SW 1271 (cell line): ENCODE measurements at places on chromosomes 13 and 19.

- no peak for DNase-seq
Measured at GRCh38 chr13:19590423-19590822, 29.1 kb upstream of the TPTE2 start.

DNA sequence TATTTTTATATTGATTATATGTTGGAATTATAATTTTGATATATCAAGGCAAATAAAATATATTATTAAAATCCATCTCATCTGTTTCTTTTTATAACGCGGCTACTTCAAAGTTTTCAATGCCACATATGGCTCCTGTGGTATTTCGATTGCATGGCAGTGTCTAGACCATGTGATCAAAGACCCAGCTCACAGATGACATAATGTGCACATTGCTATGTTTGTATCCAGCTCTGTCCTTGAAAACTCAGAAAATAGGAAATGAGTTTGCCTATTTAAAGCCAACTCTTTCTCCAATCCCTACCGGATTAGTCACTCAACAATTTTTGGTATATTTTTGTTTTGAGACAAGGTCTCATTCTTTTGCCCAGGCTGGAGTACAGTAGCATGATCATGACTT is 26.2 kb downstream of the TMTC4 start:
- DNase-seq, result no peak

DNA sequence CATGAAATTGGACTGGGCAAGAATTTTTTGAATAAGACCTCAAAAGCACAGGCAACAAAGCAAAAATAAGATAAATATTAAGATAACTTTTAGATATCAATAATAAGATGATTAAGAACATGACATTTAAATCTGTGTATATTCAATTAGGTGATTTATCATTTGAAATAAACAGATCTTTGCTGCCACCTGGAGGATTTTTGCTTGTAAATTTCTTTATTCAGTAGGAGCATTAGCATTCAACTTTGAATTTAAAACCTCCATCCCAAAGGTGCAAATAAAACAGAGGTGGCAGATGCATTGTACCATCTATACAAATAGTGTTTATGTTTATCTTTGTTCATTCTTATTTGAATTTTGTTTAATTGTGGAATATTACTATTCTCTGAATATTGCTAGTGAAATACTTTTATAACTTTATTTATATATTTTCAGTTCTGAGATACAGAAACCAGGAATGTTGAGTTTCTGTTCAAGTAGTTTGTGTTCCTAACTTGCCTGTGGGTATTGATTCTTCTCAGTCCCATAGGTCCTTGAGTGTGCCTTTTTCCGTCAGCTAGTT is 20.9 kb downstream of the COG6 start:
- DNase-seq, result peak; percentile 56

GRCh38 chr19:1042689-1043511 is 3.0 kb downstream of the ABCA7 start:
- DNase-seq, result no peak

DNA sequence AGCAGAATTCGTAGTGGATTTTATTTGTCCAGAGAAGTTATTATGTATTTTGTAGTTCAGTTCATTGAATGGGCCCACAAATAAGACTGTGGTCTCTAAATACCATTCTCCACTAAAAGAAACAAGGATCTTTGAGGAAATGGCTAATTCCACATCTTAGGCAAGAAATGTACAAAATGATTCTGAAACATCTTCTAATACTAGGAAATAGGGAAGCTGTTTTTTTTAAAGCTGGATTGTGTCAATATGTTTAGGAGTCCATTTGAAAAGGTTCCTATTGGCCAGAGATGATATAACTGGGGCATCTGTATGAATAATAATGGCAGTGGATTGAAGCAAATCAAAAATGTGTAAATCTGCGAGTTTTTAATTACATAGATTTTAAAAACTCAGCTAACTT is 88.5 kb upstream of the SIAH3 start:
- no peak for DNase-seq

DNA sequence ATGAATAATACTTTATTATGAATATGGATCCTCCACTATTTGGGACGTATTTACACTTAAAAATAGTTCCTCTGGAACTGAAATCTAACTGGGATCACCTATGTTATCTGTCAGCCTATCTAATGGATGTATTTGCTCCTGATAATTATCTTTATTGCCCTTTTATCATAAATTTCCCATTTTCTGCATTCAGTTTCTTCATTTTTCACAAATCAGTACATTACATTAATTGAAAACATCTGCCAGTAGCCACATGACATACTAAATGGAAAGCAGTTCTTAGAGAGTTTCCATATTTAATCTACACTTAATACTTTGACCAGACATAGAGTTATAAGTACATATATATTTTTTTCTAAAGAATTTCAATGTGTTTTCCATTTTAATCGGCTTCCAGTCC is 888.8 kb downstream of the SLITRK6 start:
- no peak for DNase-seq

DNA sequence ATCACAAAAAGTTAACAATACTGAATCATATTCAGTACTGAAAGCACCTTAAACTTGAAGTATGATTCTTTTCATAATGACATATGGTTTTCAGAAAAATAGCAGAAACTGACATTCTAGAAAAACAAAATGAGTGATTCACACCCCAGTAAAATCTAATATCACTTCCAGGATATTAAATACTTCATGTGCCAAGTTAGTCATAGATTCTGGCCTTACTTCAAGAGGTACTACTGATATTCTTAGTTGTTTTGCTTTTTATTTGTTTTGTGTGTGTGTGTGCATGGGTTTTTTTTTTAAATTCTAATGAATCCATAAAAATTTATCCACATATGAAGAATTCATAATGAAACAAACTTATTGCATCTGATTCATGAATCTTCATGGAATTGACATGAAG is 207.9 kb upstream of the UFM1 start:
- DNase-seq, result no peak

- DNase-seq, result no peak
Measured at GRCh38 chr13:91166714-91167511, 180.6 kb upstream of the MIR17HG start.

- no peak for DNase-seq
Measured at GRCh38 chr19:15418231-15418578, 583 bp downstream of the AKAP8L start.

DNA sequence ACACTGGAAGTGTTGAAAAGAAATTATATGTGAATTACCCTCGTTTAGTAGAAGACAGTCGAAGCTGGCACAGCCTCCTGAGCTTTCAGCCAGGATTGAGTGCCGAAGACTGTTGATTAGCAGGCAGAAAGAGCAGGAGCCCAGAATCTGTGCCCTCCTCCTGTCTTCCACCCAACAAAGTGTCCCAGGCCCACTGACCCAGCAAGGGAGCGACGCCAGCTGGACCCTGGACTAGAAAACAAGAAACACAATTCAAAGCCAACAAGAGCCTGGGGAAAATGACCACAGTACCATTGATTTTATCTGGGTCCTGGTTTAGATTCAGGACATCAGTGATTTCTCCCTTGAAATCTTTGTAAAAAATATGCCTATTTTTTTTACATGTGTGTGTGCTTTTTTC is 120.7 kb downstream of the RXFP2 start:
- DNase-seq, result no peak

GRCh38 chr13:28299916-28300315 is 161.6 kb downstream of the PAN3 start:
- DNase-seq, result no peak

- DNase-seq, result no peak
Measured at GRCh38 chr13:83352391-83352790, 529.9 kb downstream of the SLITRK1 start.

- no peak for DNase-seq
Measured at GRCh38 chr13:94968757-94969086, 256.4 kb upstream of the SOX21 start.

DNA sequence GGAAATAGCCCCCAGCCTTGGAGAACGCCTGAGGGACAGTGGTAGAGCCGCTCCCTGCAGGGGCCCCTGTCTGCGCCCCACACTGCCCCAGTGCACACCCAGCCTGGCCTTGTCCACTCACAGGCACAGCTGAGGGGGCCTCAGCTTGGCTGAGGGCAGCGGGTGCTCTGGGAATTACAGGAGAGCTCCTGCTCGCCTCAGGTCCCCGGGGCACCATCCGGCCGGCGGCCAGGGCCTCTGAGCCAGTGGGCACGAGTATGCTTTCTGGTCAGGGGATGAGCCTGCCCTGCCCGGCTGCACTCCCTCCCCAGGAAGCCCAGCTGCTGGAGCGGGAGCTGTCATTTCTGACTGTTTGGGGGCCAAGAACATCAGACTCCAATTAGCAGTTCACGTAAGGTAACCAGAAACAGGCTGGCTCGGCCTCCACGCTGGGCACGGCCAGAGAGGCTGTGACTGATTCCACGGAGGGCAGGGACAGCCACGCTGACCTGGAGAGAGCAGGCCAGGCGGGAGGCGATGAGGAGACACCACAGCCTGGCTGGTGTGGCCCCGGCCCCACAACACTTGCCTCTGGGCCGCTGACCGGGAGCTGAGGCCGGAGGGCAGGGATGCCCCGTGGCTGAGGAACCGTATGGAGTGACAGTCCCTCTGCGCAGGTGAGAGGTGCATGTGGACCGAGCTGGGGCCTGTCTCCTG is 15.4 kb downstream of the CEBPG start:
- no peak for DNase-seq

GRCh38 chr13:60273971-60274527 is 110.3 kb upstream of the DIAPH3 start:
- no peak for DNase-seq

GRCh38 chr13:40599124-40599523 is 67.3 kb downstream of the FOXO1 start:
- no peak for DNase-seq

- DNase-seq, result no peak
Measured at GRCh38 chr13:55553701-55554100, 1587.0 kb upstream of the PRR20A start.

DNA sequence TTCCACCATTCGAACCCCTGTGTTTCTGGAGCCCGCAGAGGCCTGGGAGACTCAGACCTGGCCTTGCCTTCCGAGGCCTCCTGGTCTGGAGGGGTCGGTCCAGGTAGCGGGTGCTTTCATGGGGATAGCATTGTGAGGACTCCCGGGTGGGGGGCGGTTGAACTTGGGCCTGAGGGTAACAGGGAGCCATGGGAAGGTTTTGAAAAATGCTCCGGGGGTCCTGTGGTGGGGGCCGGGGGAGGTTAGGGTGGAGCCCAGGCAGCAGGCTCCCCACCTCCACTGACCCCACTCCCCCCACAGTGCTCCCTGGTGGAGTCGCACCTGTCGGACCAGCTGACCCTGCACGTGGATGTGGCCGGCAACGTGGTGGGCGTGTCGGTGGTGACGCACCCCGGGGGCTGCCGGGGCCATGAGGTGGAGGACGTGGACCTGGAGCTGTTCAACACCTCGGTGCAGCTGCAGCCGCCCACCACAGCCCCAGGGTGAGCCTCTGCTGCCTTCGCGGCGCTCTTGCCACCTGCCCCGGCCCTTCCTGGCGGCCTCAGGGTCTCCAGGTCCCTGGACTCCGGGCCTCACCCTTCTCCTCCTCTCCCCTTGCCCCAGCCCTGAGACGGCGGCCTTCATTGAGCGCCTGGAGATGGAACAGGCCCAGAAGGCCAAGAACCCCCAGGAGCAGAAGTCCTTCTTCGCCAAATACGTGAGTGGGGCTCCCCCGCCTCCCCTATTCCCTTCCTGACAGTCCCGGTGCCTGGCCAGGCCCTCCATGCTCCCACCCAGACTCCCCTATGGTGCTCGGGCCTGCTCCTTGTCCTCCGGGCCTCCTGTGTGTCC is 3.8 kb upstream of the GARIN5A start:
- no peak for DNase-seq

DNA sequence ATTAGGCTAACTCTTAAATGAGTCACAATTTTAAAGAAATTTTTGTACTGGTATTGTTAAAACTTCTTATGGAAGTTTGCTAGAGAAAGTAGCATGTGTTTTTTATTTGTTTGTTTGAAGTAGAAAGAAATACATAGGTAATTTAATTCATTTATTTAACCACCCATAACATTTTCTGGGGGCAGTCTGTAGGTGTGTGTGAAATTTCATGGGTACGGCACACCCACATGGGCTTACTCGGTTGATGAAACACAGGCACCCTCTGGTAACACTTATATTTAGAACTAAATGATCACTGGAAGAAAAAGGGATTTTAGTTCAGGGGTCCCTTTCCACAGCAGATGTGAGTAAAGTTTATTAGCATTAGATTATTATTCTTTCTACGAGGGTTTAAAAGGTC is 88.1 kb downstream of the DGKH start:
- no peak for DNase-seq

DNA sequence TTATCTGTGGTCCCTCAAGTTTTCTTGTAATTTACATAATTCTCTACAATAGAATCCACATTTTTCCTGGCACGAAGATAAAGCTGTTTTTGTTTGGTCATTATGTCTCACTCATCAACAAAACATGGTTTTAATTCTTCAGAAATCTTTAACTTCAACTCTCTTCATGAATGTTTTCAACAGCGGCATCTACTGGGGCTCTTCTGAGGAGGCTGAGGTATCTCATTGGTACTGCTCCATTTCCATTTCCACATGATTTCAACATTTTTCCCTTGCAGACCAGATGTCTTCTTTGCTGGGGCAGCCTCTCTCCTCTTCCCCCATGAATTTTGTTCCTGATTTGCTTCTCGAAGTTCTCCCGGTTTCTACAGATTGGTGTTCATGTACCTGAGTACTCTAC is 5.8 kb upstream of the KBTBD7 start:
- DNase-seq, result no peak

DNA sequence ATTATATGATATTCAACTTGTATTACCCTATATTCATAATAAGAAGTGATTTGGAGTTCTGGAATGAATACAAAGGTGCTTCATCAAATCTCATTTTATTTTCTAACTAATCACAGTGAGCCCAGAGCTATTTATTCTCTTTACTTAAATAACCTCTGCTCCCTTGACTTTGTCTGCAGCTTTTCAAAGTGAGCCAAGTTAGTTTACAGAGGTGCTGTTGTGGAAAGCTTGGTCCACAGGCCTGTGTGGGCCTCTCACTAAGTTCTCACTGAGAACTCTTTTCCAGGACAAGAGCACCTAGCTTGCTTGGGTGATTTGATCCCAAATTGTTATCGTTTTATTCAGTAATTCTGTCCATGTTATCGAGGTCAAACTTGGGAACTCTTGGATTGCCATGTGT is 319.3 kb downstream of the RFC3 start:
- DNase-seq, result no peak

- DNase-seq, result no peak
Measured at GRCh38 chr19:2613507-2614295, 88.8 kb downstream of the GNG7 start.

- DNase-seq, result no peak
Measured at GRCh38 chr13:29520671-29521070, 74.8 kb downstream of the SLC7A1 start.

DNA sequence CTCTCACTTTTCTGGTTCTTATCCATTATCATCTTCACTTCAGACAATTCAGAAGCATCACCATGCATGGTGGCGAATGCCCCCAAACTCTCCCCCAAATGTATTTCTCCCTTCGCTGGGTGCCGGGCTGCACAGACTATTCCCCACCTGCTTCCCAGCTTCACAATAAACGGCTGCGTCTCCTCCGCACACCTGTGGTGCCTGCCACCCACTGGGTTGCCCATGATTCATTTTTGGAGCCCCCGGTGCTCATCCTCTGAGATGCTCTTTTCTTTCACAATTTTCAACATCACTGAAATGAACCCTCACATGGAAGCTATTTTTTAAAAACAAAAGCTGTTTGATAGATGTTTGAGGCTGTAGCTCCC is 2.8 kb upstream of the F10 start:
- no peak for DNase-seq
